NCI-H1694 (cell line): ENCODE measurements at places on chromosomes 5 and 9.

- DNase-seq = no peak
Measured at GRCh38 chr9:133301253-133302230, 26.5 kb upstream of the ABO start.

- no peak for DNase-seq
Measured at GRCh38 chr9:98324801-98325200, 69.4 kb upstream of the TBC1D2 start.

- no peak for DNase-seq
Measured at GRCh38 chr9:131236761-131237160, 39.5 kb downstream of the FAM78A start.

DNA sequence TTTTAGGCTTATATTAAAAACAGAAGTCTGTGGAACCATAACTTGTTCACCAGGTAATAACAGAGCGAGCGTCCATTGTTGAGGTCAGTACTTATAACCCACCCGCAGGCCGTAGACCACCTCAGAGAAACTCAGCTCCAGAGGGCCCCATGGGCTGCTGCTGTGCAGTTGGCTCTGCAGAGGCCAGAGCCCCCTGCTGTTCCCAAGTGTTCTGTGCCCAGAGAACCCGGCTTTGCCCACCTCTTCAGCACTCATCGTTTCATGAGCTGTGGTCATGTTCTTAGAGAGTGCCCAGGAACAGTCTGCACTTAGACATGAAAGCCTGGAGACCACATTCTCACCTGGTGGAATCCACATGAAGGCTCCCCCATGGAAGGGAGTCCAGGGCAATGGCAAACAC lies 50.4 kb upstream of the SLC2A8 start:
- no peak for DNase-seq

- DNase-seq = no peak
Measured at GRCh38 chr9:132905726-132906125, 27.0 kb downstream of the SPACA9 start.

DNA sequence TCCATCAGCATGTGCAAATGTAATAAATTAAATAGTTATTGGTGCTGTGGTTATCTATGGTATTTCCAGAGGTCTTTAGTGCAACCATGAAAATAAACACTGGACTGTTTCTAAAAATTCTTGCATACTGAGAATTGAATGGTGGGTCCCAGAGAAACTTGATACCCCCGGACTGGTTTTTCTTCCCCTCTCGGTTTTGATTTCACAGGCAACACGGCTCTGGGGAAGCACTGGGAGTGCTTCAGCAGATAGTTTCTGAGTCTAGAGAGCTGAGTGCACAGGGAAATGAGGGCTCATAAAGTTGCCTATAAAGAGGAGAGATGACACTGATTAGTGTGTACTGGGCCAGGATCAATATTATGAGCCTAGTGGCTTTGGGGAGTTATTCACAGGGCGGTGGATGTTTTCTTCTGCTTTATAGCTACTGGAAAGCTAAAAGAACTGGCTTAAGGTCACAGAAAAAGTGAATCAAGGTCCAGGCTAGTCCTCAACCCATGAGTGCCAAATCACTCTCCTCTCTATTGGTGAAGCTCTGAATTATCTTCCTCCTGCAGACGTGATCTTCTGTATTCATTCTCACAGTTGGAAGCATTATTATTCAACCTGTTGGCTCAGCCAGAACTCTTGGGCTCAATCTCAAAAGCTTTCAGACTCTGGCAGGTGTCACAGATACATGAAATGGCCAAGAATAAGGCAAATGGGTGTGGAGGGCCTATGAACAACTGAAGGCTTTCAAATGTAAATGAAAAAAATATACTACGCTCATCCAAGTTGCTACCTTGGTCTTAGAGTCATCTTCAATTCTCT lies 170.2 kb upstream of the HMHB1 start:
- no peak for DNase-seq

GRCh38 chr5:147057051-147057450 lies 177.8 kb upstream of the STK32A start:
- no peak for DNase-seq

- no peak for DNase-seq
Measured at GRCh38 chr9:96157675-96158074, 144.3 kb downstream of the HSD17B3 start.

GRCh38 chr5:142807372-142807911 lies 37.3 kb downstream of the ARHGAP26 start:
- DNase-seq = no peak

DNA sequence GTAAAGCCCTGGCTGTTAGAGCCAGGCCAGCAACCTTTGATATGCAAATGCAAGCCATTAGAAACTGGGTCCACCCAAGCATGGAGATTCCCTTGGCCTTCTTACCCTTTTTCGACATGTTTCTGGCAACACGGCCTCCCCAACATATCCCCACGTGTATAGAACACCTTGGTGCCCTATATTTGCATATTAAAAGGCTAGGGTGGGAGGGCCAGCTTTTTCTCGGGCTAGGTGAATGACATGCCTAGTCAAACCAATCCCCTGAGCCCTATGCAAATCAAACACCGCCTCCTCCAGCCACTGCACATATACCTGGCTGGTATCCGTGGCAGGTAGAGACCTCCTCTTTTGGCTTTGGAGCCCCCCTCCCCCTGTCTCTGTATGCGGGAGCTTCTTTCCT lies 55.6 kb upstream of the ZFR start:
- no peak for DNase-seq

- no peak for DNase-seq
Measured at GRCh38 chr5:59062986-59063683, 480.3 kb downstream of the RAB3C start.

DNA sequence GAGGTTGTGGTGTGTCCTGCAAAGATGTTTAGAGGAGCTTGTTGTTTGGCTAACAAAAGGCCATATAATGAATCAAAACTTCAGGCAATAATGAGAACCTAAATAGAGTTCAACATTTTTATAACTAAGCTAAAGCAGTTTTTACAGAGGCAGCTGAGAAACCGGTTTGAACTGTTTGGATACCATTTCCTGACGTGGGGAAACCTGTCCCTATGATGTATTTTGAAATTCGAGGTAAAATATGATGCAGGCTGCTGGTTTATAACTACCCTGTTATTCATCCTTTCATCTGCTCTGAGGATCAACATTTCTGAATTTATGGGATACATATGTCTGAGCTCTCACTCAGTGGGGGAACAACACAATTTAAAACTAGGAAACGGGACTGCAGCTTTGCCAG lies 289.5 kb upstream of the IRX2 start:
- DNase-seq = no peak

- no peak for DNase-seq
Measured at GRCh38 chr5:174352681-174353080, 307.2 kb downstream of the NSG2 start.
